A549 treated with CpdA at 1 μM for 4 hours (cell line): ENCODE measurements at places on chromosomes 16 and 17. TPM values are rescaled to one million over a fixed set of nuclear protein-coding genes. Genes with fewer than 3 reads are reported as not detected.

The GDPD1 gene
- total RNA-seq = 0.81 to 1.3 TPM (median 0.98 TPM) in 5 replicates

The KRTAP1-1 gene
- total RNA-seq = not detected in 5 replicates

The UNC13D gene
- total RNA-seq = 2.9 to 5.0 TPM (median 4.2 TPM) in 5 replicates

The CCL18 gene
- not detected in 5 replicates for total RNA-seq

The FBXW10B gene
- total RNA-seq = 2.2 to 4.2 TPM (median 3.7 TPM) in 5 replicates
